Type B pancreatic cell (in vitro differentiated cells): ENCODE measurements at places on chromosomes 13 and 19.

DNA sequence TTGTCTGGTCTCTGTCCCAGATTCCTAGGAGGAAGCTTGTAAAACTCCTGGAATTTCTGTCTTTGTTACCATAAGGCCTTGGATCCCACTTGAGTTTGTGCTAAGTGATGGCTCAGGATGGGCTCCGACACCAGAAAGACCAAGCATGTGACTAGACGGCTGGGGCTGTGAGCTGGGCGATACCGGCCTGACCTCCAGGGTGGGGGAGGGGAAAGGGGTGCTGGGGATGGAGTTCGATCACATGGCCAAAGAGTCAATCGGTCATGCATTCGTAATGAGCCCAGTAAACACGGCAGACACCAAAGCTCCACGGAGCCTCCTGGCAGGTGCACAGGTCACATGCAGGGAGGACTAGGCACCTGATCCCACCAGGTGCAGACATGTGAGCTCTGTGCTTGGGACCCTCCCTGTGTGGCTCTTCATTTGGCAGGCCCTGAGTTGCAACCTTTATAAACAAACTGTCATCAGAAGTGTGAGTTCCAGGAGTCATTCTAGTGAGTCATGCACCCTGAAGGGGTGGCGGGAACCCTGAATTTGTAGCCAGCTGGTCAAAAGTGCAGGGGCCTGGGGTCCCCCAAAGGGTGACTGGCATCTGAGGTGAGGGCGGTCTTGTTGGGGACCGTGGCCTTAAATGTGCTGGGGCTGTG, 27.1 kb downstream of the ELAVL1 start:
- DNase-seq: no peak

GRCh38 chr19:5303208-5303607, 37.4 kb downstream of the PTPRS start:
- no peak for DNase-seq

DNA sequence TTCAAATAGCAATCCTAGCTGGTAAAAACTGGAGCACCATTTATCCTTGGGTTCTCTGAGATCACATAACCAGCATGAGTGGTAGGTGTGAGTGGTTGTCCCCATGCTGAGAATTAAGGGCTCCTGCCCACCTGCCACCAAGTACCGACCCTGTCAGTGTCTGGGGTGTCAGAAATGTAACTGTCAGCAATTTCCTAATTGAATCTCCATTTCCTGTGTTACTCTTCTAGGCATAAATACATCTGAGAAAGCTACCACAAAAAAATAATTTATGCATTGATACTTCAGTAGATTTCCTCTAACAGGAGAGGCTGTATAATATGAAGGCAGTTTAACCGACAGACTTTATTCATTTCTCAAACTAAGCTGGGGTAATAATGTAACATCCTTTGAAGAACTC, 25.1 kb downstream of the CPB2 start:
- DNase-seq: no peak

DNA sequence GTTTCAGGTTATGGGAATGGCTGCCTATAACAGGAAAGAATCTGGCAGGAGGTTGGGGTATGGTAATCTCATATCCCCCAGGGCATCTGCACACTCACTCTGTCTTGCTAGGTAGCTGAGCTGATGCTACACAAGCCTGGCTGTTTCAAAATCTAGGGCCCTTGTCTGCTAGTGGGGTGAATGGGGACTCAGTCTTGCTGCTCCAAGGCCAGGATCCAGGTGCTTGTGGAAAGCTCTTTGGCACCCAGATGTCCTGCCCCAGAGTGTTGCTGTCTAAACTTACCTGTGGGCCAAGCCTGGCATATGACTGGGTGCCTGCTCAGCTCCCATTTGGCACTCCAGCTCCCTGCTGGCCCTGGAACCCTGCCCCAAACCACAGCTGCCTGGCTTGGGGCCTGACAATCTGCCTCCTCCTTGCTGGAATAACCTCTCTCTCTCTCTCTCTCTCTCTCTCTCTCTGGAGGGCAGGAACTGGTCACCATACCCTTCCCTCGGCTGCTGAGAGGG, 158.1 kb upstream of the TSC22D1 start:
- DNase-seq: no peak

DNA sequence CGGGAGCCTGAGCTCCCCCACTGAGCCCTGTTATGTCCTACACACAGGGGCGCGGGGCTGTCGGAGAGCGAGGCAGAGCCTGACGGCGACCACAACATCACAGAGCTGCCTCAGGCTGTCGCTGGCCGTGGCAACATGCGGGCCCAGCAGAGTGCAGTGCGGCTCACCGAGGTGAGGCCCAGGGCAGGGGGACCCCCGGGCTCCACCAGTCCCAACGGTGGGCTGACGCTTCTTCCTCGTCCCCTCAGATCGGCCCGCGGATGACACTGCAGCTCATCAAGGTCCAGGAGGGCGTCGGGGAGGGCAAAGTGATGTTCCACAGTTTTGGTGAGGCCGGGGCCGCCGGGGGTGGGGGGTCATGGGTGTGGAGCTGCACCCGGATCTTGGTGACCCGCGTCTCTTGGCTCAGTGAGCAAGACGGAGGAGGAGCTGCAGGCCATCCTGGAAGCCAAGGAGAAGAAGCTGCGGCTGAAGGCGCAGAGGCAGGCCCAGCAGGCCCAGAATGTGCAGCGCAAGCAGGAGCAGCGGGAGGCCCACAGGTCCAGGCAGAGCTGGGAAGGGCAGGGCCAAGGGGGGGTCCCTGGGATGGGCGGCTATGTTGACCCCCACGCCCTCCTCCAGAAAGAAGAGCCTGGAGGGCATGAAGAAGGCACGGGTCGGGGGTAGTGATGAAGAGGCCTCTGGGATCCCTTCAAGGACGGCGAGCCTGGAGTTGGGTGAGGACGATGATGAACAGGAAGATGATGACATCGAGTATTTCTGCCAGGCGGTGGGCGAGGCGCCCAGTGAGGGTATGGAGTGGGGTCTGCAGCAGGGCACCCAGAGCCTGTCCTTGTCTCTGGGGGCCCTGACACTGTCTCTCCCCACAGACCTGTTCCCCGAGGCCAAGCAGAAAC, 1.2 kb upstream of the P2RY11 start:
- DNase-seq: no peak

DNA sequence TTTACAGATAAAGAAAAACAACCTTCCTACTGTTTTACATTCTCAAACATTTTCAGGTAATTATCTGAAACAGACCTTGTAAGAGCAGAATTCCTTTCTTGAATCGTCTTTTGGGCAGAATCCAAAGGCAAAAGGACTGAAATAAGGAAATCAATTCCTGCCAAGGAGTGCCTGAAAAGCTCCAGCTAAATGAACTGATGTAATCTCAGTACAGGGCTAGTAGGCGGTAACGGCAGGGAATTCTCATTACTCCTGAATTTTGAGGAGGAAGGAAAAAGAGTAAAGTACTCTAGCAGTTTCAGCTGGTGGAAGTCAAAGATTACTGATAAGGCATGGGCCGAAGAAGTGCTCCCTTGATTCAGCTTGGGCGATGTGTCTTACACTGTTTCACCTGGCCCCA, 168.4 kb downstream of the PCDH9 start:
- DNase-seq: no peak

- no peak for DNase-seq
Measured at GRCh38 chr13:96768524-96768923, 225.8 kb downstream of the OXGR1 start.

GRCh38 chr13:59337070-59337469, 826.7 kb downstream of the DIAPH3 start:
- DNase-seq: no peak

GRCh38 chr13:50377726-50378270, 362.6 kb downstream of the KCNRG start:
- no peak for DNase-seq
